Occipital lobe (tissue), 3 donors: ENCODE measurements at places on chromosomes 3 and 15. TPM values are rescaled to one million over a fixed set of nuclear protein-coding genes. Genes with fewer than 3 reads are reported as not detected.

LRIG1 gene
- 72.7 TPM for total RNA-seq

TMC3 gene
- total RNA-seq = 0.47 TPM

GOLGA6D gene
- not detected for total RNA-seq

CYP1A1 gene
- 0.47 TPM for total RNA-seq

CLDN18 gene
- total RNA-seq = not detected

FRMD4B gene
- total RNA-seq = 54.6 TPM

RCCD1 gene
- total RNA-seq = 17.9 TPM

CACNA2D3 gene
- total RNA-seq = 11.2 TPM

RPN1 gene
- 181 TPM for total RNA-seq

HIGD2B gene
- 0.47 TPM for total RNA-seq

COX17 gene
- 16.8 TPM for total RNA-seq

C3orf20 gene
- total RNA-seq = 0.16 TPM

AGBL1 gene
- total RNA-seq = 0.47 TPM

SLC22A14 gene
- total RNA-seq = 0.31 TPM

ZFYVE19 gene
- total RNA-seq = 21.8 TPM

IL5RA gene
- total RNA-seq = 0.78 TPM

RTP1 gene
- total RNA-seq = not detected

VPS39 gene
- total RNA-seq = 52.3 TPM

CD276 gene
- total RNA-seq = 24.5 TPM

ATG3 gene
- total RNA-seq = 33.4 TPM

CLDN16 gene
- under 0.01 TPM for total RNA-seq

LARP6 gene
- total RNA-seq = 21.5 TPM

SLC9C1 gene
- under 0.01 TPM for total RNA-seq

MCF2L2 gene
- 34.5 TPM for total RNA-seq

ACTC1 gene
- 0.31 TPM for total RNA-seq

IQCF5 gene
- total RNA-seq = not detected

PLCB2 gene
- 3.3 TPM for total RNA-seq

CCR8 gene
- total RNA-seq = not detected

LXN gene
- 10.5 TPM for total RNA-seq

ITIH4 gene
- total RNA-seq = 2.8 TPM

PRTG gene
- 3.0 TPM for total RNA-seq

POLQ gene
- 1.7 TPM for total RNA-seq

FEZF2 gene
- 15.0 TPM for total RNA-seq

PLAAT1 gene
- total RNA-seq = 8.1 TPM

KIF23 gene
- total RNA-seq = 4.7 TPM

USP13 gene
- 13.3 TPM for total RNA-seq

C15orf62 gene
- total RNA-seq = not detected

ARL6IP5 gene
- total RNA-seq = 63.5 TPM

IL16 gene
- 0.62 TPM for total RNA-seq

CDHR4 gene
- total RNA-seq = not detected

ZNF660 gene
- total RNA-seq = 14.3 TPM
